Activated T-helper 2 cell treated with anti-CD3 and anti-CD28 coated beads, Interferon-gamma antibody, Interleukin-2, Interleukin-4, amounts not matched to agents 10 μg/mL and 5 μg/mL and 100 μg/mL, durations not matched to agents 14 hours and 24 hours and 36 hours (primary cell): ENCODE measurements at places on chromosomes 11 and 22. TPM values are rescaled to one million over a fixed set of nuclear protein-coding genes. Genes with fewer than 3 reads are reported as not detected.

Gene PARVG
- 73.5 and 75.6 TPM in 2 replicates for total RNA-seq

Gene OR56A3
- not detected in 2 replicates for total RNA-seq

Gene FAU
- total RNA-seq = 1,016 and 1,034 TPM in 2 replicates

DNA sequence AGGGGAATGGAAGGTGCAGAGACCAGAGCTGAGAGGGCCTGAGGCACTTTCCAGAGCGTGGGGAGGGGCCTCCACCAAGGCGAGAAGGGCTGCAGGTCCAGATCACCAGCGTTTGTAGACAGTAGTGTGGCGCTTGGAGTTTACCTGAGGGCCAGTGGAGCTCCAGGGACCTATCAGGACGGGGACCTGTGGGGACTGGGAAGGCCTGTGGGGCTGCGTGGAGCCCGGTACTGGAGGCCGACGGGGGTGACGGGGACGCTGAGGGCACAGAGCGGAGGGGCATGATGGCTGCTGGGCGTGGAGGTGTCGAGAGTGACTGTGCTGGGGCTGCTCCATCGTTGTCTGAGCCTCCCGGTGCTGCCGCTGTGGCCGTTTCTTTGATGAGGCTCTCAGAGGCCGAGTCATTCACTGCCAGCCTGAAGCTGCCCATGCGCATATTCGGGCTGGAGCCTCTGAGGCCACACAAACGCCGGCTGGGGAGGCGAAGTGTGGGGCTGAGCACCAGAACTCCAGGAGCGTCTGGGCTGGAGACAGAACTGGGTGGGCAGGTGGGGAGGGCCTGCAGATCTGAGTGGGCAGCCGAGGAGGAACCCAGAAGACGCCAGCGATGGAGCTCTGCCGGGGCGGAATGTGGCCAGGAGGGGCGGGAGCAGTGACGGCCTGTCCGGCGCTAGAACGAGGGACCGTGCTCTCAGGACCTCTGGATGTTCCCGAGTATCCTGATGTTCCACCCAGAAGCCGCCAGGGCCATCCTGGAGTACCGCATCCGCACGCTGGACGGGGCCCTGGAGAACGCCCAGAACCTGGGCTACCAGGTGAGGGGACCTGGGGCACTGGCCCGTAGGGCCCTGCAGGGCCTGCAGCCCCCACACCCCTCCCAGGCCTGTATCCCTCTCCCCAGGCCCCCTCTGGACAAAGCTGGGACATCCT, 2.6 kb downstream of the PGGHG start:
- DNase-seq = no peak

GRCh38 chr11:14300661-14301304, 58.2 kb downstream of the RRAS2 start:
- peak; percentile 31 for DNase-seq

DNA sequence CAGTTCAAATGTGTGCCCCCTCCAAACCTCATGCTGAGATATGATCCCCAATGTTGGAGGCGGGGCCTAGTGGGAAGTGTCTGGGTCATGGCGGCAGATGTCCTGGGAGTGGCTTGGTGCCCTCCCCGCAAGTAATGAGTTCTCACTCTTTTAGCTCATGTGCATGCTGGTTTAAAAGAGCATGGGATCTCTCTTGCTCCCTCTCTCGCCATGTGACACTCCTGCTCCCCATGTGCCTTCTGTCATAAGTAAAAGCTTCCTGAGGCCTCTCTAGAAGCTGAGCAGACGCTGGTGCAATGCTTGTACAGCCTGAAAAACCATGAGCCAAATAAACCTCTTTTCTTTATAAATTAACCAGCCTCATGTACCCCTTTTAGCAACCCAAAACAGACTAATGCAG, 98.8 kb downstream of the SGSM3 start:
- DNase-seq = no peak

DNA sequence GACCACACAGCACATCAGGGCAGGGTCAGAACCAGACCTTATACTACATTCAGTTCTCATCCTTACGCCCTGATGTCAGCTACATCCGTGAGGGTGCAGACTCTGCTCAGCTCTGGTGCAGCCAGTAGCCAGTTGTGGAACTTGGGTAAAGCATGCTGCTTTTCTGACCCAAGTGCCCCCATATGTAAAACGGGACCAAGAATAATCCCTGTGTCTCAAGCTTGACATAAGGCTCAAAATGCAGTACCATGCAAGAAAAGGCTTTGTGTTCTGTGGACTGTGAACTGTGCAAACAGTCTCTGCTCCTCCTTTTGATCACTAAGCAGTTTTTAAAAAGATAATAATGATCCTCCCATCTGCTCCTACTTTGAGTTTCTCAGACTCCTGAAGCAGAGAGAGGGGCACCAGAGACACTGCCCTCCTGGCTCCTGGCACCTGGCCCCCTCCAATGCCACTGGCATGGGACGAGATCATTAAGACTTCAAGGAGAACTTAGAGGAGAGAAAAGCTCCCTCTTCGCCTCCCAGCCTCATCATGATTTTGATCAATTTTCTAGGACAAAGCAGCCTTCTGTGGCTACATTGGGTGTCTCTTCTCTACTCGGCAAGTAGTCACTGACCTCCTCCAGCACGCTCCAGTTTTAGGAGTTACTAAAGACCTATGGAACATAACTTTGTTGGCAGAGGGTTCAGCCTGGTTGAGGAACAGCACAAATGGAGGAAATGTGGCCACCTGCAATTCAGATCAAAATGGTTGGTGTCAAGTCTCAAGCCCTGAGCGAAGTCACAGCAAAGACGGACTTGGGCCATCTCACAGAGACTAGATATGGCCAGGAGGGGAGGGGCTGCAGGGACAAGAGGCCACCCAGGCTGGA, 23.9 kb downstream of the IL10RA start:
- DNase-seq = no peak

- DNase-seq = no peak
Observed at GRCh38 chr11:74950374-74950969, 1.4 kb downstream of the SPCS2 start.

DNA sequence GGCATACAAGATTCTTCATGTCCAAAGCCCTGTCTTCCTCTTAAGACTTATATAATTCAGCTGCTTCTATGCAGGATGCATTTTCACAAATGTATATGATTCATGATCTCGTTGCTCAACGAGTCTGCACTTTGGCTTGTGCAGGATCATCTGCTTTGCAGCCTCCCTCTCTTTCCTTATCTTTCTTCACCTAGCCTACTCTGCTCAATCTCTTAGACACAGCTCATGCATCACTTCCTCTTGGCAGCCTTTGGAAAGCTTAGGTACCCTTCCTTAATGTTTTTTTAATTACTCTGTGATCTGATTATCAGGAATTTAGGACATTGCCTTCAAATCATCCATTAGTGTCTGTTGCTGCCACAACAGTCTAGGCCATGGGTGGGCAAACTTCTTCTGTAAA, 673.8 kb downstream of the NELL1 start:
- no peak for DNase-seq
